ENCODE measurements at places on chromosomes 3 and 15.

DNA sequence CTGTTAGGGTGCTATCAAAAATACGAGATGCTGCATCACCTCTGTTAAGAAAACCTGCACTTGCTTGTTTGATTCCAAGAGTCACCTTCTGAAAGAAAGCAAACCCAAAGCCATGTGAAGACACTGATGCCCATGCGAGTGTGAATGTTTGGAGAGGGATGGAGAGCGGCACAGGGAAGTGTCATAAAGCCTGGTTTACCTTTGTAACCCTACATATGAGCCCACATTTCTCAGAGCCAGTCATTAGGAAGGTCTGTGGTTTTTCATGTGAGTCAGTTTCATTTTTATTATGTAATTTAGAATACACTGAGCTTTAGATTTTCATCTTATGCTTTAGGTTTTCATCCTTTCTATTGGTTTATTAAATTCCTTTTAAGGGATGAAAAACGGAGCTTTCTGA is 896.8 kb downstream of the ROBO1 start:
- DNase-seq: no peak

GRCh38 chr3:51777985-51778384 is 1.1 kb downstream of the IQCF6 start:
- no peak for DNase-seq

DNA sequence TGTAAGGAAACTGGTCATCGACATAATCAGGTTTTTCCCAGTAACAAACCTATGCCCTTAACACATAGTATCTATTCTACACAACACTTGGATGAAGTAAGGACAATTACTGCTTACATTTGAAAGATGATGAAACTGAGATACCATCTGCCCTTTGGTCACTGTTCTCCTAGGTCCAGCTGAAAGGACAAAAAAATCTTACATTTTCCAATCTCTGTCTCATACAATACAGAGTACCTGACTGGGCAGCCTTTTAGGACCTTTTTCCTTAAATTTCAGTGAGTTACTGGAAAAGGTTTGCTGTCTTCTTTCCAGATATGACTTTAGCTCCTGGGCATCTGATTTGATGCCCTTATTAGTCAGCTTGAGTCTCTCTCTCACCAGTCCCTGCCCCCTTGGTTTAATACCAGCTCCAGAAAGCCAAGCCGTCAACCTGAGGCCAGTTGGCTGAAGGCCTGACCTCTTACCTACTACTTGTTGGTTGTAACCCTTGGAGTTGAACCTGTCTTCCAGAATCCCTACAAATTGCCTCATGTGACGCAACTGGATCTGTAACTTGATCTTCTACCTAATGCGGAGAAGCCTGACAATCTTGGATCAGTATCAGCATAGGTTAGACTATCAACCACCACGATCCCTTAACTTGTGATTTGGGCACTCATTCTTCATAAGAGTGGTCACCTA is 355.3 kb upstream of the ZNF385D start:
- no peak for DNase-seq

DNA sequence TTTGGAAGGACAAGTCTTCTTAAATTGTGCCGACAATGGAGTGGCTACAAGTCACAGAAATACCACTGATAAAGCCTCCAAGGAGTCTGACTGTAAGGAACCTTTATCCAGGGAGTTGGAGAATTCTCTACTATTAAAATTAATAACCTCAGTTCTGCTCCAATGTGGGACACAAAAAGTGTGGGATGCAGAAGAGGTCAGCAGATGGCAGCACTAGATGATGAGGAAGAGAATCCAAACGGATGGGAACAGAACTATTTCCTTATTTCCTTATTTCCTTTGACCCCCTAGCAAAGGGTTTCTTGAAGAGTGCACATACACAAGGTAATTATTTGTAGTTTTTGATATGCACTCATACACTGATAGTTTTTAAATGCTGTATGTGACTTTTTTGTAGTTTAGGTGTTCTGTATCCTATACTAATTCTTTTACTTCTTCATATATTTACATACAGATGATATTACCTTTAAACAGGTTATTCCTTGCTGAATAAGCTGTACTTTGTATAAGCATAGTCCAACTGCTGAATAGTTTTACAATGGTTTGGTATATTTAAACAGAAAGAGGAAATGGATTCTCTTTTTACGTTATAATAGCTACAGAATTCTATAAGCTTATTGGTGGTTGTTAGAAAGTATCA is 25.6 kb upstream of the NLGN1 start:
- DNase-seq: no peak

DNA sequence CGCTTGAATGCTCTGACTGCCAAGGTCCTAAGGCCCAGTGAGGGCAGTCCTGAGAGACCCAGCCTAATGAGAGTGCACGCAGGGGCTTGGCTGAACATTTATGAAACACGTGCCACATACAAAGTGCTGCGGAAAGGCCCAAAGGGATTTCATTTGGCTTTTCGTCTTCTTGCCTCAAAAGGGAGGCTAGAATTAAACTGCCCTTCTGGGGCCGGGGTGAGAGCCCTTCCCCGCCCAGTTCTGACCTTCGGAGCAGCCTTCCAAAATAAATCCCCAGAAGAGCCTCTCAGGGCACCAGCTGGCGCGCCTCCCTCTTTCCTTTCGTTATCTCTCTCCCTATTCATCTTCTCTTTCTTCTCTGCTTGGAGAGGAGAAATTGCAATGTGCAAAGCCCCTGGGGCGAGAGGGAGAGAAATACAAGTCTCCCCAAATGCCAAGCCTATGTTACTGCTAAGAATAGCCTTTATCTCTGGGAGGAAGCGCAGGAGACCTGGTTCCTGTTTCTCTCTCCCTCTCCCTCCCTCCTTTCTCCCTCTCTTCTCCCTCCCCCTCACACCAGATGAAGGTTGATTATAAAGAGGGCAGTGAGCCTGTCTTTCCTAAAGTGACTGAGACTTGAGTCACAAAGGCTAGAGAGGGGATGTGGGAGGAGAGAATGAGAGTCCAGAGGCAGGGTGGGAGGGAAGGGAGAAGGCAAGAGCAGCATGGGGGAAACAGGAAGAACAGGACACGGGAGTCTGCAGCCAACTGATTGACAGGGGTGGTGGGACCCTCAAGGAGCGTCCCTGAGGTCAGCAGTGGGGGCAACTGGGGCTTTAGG is 36.7 kb upstream of the NDUFB4 start:
- DNase-seq: no peak

DNA sequence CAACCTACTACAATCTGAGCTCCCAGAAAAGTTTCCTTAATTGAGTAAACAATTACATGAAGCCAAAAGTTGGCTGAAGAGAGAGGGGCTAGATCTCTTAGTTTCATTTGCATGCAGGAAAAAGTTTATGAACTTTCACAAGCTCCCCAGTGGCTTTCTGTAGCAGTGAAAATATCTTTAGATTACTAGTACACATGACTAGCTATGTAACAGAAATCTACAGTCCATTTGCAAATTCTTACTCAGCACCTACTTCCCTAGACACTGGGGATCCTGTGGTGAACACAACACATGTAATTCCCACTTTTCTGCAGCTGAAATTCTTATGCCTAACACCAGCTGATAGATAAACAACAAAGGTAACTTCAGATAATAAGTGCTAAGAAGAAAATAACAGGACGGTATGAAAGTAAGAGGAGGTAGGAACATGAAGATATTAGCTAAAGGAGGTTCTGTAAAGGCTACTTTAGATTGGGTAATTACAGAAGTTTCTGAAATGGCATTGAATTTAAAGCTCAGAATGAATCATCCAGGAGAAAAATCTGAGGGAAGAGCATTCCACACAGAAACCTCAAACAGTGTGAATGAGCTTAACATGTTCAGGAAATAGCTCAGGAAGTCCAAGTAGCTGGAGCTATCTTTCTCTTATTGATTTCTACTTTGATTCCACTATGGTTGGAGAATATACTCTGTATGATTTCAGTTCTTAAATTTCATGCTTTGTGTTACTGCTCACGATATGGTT is 204.8 kb downstream of the MAGI1 start:
- no peak for DNase-seq

GRCh38 chr15:90838544-90838943 is 29.8 kb upstream of the FURIN start:
- no peak for DNase-seq

- peak; percentile 62 for DNase-seq
Observed at GRCh38 chr3:4720316-4721075, 227.3 kb downstream of the ITPR1 start.

GRCh38 chr15:62324382-62324781 is 159.3 kb upstream of the C2CD4B start:
- DNase-seq: no peak

- DNase-seq: no peak
Observed at GRCh38 chr3:4340411-4341335, 37.5 kb downstream of the SETMAR start.

GRCh38 chr3:16506451-16506850 is 7.0 kb downstream of the RFTN1 start:
- DNase-seq: no peak

DNA sequence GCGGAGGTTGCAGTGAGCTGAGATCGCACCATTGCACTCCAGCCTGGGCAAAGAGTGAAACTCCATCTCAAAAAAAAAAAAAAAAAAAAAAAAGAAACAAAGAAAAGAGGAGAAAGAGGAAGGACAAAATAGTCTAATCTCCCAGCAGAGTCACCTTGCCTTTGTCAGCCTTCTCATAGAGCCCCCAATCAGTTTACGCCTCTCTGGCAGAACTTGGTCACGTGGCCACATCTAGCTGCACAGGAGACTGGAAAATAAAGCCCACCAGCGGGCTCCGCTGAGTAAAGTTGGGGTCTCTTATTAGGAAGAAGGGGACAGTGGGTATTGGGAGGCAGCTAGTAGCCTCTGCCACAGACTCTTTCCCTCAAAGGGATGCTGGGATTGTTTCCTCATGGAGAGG is 41.9 kb downstream of the USP13 start:
- no peak for DNase-seq

GRCh38 chr3:126912491-126913195 is 70.3 kb upstream of the PLXNA1 start:
- no peak for DNase-seq

DNA sequence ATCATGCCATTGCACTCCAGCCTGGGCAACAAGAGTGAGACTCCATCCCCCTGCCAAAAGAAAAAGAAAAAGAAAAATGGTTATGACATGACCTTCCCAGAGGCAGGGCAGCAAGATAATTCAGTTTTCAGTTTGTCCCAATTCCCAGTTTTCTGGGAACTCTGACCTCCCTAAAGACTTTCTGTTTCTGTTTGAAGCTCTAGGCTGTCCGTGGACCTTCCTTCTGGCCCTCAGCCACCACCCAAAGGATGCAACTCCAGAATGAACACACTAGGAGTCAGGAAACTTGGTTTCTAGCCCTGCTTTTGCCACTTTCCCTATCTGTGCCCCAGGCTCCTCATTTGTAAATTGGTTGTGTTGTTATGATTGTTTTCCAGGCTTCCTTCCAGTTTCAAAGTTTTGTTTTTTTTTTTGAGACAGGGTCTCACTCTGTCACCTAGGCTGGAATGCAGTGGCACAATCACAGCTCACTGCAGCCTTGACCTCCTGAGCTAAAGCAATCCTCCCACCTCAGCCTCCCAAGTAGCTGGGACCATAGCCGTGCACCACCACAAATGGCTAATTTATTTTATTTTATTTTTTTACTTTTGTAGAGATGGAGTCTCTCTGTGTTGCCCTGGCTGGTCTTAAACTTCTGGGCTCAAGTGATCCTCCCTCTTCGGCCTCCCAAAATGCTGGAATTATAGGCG is 68.6 kb downstream of the CDC25A start:
- DNase-seq: no peak

GRCh38 chr3:30526031-30526430 is 80.4 kb upstream of the TGFBR2 start:
- DNase-seq: no peak

GRCh38 chr15:50120729-50121128 is 1.7 kb upstream of the ATP8B4 start:
- no peak for DNase-seq

DNA sequence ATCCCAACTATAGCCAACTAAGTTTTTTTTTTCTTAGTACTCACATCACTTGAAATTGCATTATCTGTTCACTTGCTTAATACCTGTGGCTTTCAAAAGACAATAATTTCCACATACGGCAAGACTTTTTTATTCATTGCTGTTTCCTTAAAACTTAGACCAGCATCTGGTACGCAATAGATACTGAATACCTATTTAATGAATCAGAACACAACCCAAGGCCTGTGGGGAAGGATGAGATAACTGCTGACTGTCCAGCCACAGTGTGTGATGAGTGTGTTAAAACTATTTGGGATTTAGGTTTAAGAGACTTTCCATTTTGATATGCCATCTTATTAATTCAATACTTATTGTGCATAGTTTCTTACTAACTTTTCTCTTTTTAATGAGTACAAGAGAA is 988.7 kb downstream of the NTRK3 start:
- DNase-seq: no peak

GRCh38 chr3:156321945-156322344 is 201.6 kb downstream of the KCNAB1 start:
- DNase-seq: no peak

GRCh38 chr3:72496051-72496670 is 352.1 kb downstream of the SHQ1 start:
- no peak for DNase-seq

- no peak for DNase-seq
Observed at GRCh38 chr3:99542767-99543518, 95.5 kb upstream of the COL8A1 start.

- DNase-seq: no peak
Observed at GRCh38 chr3:64766440-64766839, 78.6 kb upstream of the ADAMTS9 start.

- DNase-seq: no peak
Observed at GRCh38 chr15:48112242-48112641, 8.5 kb upstream of the SLC24A5 start.

- DNase-seq: no peak
Observed at GRCh38 chr3:72255791-72256559, 471.0 kb upstream of the PROK2 start.

GRCh38 chr3:195165790-195166189 is 105.2 kb downstream of the XXYLT1 start:
- no peak for DNase-seq

DNA sequence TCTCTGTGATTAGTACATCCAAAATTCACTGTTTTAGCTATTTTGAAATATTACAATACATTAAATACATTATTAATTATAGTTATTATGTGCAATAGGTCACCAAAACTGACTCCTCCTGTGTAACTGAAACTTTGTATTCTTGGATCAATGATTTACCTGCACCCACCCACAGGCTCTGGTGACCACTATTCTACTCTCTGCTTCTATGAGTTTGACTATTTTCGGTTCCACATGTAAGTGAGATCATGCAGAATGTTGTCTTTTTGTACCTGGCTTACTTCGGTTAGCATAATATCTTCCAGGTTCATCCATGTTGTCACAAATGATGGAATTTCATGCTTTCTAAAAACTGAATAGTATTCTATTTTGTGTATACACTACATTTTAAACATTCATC is 43.8 kb downstream of the SLC2A2 start:
- no peak for DNase-seq

DNA sequence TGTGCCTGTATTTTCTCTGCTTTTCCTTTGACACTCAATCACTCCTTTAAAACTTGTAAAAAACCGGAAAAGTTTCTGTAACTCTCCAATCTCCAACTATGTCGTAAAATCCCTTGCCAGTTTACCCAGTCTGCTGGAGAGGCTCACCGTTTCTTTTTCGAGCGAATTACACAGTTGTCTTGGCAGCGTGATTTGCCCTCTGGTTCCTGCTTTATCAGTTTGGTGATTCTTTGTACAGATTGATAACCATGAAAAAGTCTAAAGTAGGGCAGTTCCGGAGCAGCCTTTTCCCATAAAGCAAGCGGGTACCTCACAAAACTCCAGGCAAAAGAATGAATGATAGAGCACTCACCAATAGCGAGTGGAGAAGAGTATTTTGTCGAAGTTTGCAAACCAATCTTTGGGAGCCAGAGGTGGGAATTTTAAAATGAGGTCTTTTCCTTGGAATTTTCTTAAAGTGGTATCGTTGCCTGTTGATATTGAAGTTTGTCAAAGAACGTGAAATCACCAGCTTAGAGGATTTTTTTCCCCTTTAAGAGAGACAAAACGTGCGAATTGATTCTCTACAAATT is at the start of gene TTC23:
TTC23 (minus strand) TSS at position 312 of the 572 bp plus-strand sequence. CDS start 20,869 bp downstream, outside the sequence.
- peak; percentile 76 for DNase-seq
